ENCODE measurements at places on chromosomes 12 and 14.
A peak's percentile ranks its signal among the peaks of the same experiment; 100 is the strongest.

DNA sequence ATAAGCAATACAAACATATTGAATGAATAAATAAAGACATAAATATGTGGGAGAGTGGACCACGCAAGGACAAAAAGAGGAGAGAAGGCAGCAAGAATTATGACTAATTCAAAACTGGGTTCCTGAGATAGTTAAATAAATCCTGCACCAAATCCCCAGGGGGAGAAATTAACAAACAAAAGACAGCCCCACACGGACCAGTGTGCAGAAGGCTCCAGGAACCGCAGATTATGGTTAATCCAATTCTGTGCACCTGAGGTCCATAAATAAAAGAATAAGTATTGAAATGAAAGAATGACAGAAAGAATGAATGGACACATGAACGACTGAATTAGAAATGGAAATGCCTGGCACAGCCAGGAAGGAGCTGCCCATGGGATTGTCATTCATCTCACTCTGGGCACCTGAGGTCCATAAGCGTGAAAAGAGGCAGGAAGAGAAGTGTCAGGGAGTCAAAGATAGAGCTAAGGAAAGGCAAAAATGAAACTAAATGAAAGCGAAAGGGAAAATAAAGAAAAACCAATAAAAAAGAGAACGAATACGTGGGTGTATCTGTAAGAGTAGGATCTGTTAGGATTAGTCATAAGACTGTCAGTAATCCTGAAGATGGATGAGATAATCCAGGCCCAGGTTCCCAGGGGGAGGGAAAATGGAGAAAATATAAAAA, 23.3 kb downstream of the MEG3 start:
- DNase-seq = no peak

DNA sequence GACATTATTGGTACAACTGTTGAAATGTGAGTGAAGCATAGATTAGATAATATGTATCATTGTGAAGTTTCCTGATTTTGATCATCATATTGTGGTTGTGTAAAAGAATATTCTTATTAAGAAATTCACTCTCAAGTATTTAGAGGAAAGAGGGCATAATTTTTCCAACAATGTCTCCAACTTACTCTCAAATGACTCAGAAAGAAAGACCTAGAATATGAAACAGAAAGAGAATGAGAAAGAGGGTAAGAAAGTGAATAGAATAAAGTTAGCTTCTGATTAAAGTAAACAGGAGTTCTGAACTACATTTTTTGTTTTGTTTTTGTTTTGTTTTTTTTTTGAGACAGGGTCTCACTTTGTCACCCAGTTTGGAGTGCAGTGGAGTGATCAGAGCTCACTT, 123.0 kb downstream of the CPNE8 start:
- no peak for DNase-seq

GRCh38 chr12:110826592-110827200, 20.1 kb upstream of the CCDC63 start:
- peak; percentile 52 for DNase-seq

GRCh38 chr14:37588667-37588955, 6.4 kb downstream of the FOXA1 start:
- DNase-seq = no peak

- no peak for DNase-seq
Measured at GRCh38 chr12:14773685-14774073, 29.6 kb downstream of the WBP11 start.

DNA sequence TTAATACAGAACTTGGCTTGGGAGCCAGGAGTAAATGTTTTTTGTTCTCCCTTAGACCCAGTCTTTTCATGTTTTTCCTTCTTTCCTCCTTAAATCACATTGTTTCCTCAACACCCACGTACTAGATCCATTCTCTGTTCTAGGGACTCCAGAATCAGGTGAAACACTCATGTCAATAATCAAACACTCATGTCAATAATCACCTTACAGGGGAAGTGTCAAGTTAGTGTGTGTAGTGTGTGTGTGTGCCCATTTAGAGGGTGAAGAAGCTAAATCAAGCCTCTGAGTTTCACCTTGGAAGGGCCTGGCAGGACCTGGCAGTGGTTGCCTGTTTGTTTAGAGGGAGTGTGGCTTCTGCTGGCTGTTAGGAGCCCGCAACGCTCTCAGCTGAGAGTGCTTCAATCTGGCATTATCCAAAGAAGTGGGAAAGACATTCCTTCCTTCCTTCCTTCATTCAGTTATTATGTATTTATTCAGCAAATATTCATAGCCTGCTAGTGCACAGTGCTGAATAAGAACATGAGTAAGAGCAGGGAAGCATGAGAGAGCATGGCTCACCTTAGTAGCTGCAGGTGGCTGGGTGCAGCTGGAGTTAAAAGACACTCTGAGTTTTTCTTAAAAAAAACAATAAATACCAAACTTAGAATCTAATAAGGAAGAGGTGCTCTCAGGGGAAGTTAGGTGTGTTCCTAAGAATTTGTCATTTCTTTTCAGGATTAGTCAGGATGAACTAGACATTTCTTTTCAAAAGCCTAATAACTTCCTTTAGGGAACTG, 17.6 kb upstream of the EID3 start:
- DNase-seq = no peak

- no peak for DNase-seq
Measured at GRCh38 chr14:105066240-105067071, 1.2 kb upstream of the GPR132 start.

GRCh38 chr12:97757481-97758193, 295.0 kb downstream of the RMST start:
- no peak for DNase-seq

- DNase-seq = no peak
Measured at GRCh38 chr12:80472911-80473500, 29.0 kb downstream of the PTPRQ start.

- no peak for DNase-seq
Measured at GRCh38 chr12:65470256-65470655, 191.8 kb downstream of the MSRB3 start.

DNA sequence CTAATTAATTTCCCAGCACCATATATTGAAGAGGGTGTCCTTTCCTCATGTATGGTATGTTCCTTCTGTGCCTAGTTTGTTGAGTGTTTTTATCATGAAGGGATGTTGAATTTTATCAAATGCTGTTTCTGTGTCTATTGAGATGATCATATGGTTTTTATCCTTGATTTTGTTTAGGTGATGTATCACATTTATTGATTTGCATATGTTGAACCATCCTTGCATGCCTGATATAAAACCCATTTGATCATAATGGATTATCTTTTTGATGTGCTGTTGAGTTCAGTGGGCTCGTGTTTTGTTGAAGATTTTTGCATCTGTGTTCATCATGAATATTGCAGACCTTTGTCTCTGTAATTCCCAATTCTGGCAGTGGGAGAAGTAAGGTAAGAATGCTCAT, 44.6 kb downstream of the RASSF8 start:
- no peak for DNase-seq

- DNase-seq = no peak
Measured at GRCh38 chr12:116538682-116539305, 20.4 kb upstream of the MAP1LC3B2 start.

DNA sequence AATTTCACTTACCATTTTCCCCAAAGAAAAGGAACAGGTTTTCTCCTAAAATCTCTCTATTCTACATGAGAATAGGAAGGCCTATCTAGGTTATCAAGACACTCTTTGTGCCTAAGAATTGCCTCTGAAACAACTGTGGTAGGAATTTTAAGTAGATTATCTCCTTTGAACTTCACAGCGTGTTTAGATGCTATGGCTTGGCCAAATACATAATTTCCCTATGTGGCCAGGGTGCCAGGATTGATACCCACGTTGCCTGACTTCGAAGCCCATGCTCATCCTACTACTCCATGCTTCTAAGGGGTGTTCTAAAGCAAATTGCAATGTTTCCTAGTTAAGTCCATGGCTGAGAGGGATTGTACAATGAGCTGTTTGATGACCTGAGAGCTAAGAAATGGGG, 241.5 kb upstream of the FBXO33 start:
- no peak for DNase-seq

DNA sequence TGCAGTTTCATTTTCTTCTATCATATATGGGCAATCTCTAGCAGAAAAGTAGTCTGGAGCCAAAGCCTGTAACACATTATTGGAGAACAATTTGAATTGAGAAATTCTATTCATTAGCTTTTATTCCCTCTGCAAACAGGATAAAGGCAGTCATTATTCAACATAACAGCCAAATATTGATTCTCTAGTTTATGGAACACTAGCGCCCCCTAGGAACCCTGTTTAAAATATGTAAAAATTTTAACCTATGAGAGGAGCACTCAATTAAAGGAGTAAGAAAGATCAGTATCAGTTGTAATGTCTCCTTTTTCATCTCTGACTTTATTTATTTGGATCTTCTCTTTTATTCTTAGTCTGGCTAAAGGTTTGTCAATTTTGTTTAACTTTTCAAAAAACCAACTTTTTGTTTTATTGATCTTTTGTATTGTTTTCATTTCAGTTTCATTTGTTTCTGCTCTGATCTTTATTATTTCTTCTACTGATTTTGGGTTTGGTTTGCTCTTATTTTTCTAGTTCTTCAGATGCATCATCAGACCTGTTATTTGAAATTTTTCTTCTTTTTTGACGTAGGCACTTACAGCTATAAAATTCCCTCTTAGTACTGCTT, 4.8 kb upstream of the LMNTD1 start:
- DNase-seq = no peak

DNA sequence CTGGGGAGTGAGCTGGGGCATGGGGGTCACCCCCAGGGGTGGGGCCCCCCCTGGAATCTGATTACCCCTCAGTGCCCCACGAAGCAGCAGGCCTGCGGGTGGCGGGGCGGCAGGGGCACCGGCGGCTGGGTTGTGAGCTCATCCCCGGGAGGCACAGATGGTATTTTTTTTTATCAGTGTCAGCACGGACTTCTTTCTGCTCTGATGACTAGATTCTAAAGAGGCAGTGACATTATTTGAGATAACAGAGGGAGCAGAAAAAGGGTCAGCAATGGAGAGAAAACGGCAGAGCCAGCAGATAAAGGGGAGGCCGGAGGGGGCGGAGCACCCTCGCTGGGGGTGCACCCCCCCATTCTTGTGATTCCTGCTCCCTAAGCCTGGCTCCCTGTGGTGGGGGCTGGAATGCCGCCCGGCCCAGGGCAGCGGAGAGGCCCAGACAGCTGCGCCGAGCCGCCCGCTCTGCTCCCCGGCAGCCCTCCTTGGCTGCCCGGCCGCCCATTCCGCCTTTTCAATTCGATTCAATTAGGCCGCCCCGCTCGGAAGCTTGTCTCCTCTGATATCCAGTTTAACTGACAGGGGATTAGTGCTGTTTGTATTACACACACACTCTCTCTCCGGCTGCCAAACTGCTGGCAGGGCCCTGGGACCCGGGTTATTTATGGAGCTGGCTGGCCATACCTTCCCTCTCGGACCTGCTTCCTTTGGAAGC, 32.9 kb downstream of the MVK start:
- DNase-seq = peak; percentile 60

GRCh38 chr14:94346841-94347240, 23.7 kb upstream of the SERPINA6 start:
- no peak for DNase-seq

- DNase-seq = no peak
Measured at GRCh38 chr12:50806176-50806575, 36.5 kb upstream of the TMPRSS12 start.

DNA sequence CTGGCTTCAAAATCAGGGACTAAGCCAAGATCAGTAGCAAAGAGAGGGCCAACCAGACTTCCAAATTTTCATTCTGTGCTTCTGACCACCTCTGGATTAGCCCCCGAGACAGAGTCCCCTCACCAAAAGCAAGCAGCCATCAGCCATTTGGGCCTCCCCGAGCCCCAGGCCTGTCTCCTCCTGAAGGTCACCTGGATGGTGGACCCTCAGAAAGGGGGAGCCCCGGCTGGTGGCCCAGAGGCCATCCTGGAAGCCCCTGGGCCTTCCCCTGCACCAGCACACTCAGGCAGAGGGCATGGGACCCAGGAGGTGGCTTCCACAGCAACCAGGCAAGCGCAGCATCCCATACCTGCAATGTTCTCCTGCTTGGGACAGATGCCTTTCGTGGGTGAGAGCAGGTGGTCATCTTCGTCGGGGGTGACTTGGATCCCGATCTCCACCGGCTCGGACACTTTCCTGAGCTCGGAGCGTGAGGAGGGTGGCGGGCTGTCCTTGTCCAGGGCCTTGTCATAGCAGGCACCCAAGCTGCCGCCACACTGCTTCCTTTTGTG, 14.8 kb downstream of the BCL11B start:
- no peak for DNase-seq

DNA sequence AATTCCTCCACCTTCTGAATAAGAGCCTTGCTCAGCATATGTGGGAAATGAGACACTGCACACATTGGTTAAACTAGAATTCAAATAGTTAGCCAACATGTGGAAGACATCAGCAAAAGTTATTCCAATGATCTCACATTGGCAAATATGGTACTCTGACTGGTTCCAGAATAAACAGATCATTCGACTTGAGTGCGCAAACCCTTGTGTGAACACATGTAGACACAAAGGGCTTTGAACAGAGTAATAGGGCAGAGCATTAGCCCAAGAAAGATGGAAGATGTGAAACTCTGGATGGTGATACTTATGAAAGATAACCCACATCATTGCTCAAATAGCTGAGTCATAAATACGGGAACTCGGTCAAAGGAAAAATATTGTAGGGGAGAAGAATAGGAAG, 1133.4 kb upstream of the SEL1L start:
- no peak for DNase-seq

DNA sequence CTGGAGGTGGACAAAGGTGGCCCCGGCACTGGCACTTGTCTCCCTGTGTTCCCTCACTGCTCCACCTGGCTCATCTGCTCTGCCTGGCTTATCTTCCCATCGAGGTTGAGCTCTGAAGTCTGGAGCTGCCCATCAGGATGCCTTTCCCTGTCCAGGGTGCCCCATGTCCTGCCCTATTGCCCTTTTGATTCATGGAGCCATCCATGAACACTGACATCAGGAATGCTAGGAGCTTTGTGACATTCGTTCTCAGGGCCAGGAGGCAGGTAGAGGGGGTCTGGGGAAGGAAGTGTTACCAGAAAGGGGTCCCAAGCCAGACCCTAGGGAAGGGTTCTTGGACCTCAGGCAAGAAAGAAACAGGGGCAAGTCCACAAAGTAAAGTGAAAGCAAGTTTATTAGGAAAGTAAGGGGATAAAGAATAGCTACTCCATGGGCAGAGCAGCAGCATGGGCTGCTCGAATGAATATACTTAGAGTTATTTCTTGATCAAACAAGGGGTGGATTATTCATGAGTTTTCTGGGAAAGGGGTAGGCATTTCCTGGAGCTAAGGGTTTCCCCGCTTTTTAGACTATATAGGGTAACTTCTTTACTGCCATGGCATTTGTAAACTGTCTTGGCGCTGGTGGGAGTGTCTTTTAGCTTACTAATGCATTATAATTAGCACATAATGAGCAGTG, 51.6 kb downstream of the RIN3 start:
- DNase-seq = no peak

DNA sequence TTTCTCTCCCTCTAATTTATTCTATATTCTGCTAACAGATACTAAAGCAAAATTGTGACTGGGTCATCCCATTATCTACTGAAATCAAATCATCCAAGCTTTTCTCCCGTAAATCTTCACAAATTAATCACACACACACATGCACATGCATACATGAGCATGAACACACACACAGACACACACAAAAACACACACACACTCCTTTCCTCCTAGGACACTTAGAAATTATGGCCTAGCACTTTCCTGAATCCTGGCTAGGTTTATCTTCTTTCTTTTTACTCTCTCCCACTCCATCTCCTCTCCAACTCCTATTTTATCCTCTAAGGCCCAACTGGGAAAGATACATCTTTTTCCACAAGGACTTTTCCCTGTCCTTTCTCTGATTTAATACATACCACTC, 255.6 kb upstream of the G2E3 start:
- DNase-seq = no peak

- no peak for DNase-seq
Measured at GRCh38 chr12:121990114-121990647, 31.5 kb upstream of the BCL7A start.
